ENCODE measurements at places on chromosomes 3 and 15.

- DNase-seq: no peak
These were observed 499.3 kb upstream of the ARRDC4 start for GRCh38 chr15:97461226-97461625.

- DNase-seq: no peak
These were observed 18.7 kb upstream of the P2RY12 start for GRCh38 chr3:151403246-151403645.

- no peak for DNase-seq
These were observed 13.4 kb upstream of the ZBTB47 start for GRCh38 chr3:42640129-42640528.

DNA sequence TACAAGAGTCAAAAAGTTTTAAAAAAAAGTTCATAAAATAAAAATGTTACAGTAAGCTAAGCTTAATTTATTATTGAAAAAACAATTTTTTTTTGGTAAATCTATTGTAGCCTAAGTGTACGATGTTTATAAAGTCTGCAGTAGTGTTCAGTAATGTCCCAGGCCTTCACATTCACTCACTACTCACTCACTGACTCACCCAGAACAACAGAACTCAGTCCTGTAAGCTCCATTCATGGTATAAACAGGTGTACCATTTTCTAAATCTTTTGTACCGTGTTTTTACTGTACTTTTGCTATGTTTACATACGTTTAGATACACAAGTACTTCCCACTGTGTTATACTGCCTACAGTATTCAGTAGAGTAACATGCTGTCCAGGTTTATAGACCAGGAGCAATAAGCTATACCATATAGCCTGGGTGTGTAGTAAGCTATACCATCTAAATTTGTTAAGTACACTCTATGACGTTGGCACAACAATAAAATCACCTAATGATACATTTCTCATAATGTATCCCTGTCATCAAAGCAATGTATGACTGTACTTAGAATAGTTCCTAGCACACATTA is 41.2 kb upstream of the ZDHHC23 start:
- no peak for DNase-seq

DNA sequence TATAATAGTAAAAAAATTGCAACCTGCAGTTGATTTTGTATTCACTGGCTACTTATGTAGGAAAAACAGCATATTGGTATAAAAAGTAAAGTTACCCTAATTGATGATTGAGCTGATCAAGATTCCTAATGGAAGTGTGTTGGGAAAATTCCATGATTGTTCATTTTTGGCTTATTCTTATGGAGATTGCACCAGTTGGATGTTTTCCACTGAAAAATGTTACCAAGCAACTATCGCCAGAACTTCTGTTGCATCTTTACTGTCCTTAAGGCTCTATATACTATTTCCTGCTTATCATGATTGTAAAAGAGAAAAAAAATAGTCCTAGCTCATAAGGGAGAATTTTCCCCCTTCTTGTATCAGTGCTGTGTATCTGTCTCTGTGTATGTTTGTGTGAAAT is 48.6 kb downstream of the SLC25A26 start:
- DNase-seq: no peak

DNA sequence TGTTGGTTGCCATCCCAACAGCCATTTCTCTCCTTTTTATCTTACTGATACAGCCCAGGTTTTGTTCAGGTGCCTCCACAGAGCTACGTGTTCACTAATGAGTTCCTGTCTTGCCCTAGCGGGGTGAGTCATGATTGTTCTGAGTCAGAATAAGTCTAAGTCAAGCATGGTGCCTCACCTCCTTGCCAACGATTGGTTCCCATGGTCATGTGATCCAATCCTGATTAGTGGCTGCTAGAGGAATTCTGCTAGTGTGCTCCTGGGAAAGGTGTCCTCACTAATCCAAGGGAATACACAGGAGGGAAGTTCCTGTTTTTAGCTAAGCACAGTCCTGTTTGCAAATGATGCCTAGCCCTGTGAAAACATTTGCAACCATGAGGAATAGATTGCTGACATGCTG is 99.8 kb downstream of the NSUN3 start:
- DNase-seq: peak; percentile 15

GRCh38 chr3:167913219-167913835 is 177.8 kb downstream of the SERPINI1 start:
- DNase-seq: peak; percentile 46

DNA sequence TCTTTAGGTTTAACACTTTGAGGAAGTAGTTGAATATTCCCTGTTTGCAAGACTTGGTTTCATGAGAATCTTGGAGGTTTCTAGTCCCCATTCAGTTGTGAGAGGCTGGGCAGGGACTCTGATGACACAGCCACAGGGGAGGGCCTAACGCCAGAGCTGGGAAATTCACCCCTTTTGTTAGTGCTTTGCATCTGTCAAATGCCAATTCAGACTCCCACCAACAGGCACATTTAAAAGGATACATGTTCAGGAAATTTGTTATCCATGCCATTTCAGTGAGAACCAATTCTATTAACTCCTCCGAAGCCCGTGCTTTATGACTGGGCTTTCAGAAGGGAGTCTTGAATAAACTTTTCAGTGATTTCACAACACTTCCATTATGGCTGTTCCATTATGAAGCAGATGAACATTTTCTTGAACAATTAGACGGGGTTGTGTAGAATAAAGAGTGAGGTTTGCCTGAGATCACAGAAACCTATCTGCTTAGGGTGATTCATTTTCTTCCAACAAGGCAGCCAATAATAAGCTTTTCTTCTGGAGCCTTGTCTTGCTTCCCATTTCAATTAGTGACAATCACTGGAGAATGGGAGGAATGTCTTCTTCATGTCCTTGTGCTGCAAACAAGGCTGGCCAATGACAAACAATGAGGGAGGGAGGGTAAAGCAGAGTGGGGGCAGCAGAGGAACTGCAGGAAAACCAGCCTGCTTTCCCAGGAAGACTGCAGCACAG is 90.6 kb downstream of the SOX14 start:
- DNase-seq: no peak

DNA sequence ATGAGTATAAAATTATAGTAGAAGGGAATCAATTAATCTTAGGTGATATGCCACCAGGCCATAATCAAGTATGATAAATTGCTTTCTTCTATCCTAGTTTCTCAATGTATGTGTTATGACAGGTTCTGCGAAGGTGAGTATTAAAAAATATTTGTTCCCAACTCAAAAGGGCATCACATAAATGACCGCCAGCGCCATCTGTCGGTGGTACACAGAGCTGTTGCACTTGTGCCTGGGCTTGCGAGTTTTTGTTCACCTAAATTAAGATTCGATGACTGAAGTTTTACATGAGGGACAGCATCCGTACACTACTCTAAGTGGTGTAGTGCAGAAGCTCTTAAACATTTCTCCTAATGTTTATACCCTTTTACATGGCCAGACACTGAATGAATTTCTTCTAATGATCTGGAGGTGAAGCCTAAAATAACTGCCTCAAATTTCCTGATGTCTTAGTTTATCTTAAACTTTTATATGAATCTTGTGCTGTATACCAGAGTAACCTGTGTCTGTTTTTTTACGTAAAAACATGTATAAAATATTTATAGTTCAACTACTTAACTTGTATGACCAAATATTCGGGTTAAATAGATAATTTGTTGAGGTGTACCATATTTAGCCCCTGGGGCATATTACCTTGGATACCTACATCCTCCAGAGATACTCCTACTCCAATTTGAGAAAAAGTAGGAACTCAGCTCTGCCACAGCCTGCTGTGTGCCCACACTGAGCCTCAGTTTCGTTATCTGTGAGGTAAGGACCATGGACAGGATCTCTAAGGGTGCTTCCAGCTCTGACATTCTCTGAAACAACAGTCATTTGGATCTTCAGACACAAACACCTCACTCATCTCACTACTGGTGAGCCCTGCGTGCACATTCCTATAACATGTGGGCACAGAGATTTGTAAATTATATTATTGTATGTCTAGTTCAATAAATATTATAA is 365.6 kb downstream of the MAGI1 start:
- peak; percentile 67 for DNase-seq

DNA sequence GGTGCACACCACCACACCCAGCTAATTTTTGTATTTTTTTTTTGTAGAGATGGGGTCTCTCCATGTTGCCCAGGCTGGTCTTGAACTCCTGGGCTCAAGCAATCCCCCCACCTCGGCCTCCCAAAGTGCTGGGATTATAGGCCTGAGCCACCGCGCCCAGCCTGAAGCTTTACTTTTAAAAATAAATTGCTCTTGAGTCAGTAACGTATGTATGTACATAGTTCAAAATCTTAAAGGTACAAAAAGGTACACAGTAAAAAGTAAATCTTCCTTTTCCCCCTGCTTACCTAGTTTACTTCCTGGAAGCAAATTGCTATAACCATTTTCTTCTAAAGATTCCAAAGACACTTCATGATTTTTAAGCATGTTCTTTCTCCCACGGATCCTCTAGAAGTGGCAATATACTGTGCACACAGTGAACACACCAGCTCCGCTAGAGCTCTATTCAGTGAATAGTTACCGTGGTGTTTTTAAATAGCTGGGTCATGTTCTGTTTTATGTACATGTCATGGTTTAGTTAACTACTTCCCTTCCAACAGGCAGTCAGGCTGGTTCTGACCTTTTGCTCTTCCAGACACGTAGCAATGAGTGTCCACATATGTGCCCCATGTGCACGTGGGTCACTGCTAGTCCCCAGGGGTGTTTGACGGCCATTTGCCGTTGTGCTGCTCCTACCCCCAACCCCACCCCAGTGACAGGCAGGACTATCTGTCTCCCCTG is 82.1 kb downstream of the EEFSEC start:
- no peak for DNase-seq

DNA sequence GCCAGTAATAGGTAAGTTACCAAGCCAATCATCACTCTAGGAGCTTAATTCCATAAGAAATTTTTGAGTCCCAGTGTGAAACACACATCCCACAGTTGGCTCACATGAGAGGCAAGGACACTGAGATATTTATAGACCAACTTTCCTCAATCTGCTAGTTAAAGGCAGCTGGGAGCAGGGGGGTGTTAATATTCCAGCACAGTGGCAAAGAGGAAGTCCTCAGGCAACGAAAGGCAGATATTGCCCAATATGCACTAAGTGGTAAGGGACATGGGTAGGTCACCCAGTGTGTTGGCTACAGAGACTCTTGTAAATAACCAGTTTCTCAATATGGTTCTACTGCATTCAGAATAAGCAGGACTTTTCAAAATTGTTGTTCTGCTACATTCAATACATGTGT is 61.0 kb downstream of the TOP2B start:
- peak; percentile 39 for DNase-seq

DNA sequence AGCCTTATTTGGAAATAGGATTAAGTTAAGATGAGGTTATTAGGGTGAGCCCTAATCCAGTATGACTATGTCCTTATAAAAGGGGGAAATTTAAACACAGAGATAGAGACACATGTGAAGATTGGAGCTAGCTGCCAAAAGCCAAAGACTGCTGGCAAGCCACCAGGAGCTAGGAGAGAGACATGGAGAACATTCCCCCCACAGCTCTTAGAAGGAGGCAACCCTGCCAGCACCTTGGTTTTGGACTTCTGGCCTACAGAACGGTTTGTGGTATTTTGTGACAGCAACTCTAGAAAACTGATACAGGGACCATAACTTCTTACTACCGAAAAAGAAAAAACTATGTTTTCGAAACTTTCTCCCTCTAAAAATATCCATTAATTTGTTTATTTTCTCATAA is 245.3 kb upstream of the RARB start:
- no peak for DNase-seq

GRCh38 chr15:48279608-48280007 is 51.6 kb upstream of the DUT start:
- DNase-seq: no peak

- no peak for DNase-seq
These were observed 237.5 kb upstream of the IL12A start for GRCh38 chr3:159751146-159751545.

GRCh38 chr3:106326941-106327695 is 458.3 kb upstream of the CBLB start:
- peak; percentile 44 for DNase-seq

GRCh38 chr3:197545571-197545970 is 10.2 kb downstream of the BDH1 start:
- no peak for DNase-seq

- peak; percentile 77 for DNase-seq
These were observed 37.4 kb downstream of the FRMD5 start for GRCh38 chr15:44157679-44158078.

DNA sequence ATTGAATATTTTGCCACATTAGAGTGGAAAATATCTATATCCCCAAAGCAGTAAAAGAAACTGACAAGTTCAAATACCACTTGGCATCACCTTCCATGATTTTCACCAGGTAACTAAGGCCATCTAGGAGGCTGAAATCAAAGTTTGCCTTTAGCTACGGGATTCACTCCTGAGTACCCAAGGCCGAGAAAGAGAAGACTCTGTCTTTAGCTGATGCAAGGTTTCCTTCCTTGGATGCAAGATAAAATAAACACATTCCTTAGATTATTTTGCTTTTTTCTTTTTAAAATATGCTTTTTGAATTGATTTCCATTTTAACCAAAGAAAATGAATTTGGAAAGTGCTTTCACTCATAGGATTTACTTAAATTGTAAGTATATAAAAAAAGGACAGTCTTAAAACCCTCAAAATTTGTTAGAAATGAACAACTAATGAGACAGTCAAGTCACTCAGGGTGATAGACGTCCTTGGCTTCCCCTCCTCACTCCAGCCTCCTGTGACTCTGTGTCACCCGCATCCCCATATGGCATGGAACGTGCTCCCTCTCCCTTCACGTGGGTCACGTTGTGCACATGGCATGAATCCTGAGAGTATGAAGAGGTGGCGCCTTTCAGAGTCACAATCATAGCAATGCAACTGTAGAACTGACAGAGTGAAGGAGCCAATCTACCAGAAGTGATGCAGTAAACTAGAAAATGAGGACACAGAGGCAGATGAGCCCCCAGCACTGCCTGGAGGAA is 148.4 kb downstream of the RTP4 start:
- DNase-seq: no peak

- no peak for DNase-seq
These were observed 617.5 kb downstream of the RBMS3 start for GRCh38 chr3:29898171-29898965.

DNA sequence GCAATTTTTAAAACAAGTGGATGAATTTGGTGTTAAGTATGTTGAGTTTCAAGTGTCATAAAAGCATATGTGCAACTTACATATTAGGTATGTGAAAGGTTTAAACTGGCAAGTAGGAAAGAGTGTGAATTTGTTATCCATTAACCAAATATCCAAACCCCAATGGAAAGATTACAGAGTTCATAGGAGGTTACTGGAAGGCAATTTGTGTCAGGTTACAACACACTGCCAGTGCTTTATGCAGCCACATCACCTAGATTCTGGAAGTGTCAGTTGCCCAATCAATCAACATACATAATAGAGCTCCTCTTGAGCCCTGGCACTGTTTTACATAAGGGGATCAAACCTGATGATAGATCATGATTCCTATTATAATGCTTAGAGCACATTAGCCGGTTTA is 261.0 kb downstream of the ROBO1 start:
- no peak for DNase-seq

All from SK-MEL-5 (cell line).